ENCODE measurements at places on chromosomes 4 and X.

- DNase-seq, result no peak
Measured at GRCh38 chr4:15361529-15361928, 66.3 kb upstream of the C1QTNF7 start.

DNA sequence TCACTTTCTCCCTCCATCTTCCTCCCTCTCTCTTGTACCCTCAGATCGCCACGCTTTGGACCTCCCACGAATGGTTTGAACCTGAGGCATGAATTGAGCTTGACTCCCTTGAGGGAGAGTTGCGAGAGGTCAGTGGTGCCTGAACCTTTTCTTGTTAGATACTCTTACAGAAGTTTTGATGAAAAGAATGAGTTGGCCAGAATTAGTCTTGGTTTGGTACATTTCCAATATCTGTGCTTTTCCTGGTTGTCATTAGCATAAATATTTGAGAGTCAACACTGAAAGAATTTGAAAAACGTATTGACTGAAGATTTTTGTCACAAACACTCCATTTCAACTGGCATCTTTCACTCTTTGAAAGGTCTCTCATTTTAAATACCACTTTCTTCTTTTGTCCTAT is 510.6 kb upstream of the DIPK2B start:
- DNase-seq, result no peak

DNA sequence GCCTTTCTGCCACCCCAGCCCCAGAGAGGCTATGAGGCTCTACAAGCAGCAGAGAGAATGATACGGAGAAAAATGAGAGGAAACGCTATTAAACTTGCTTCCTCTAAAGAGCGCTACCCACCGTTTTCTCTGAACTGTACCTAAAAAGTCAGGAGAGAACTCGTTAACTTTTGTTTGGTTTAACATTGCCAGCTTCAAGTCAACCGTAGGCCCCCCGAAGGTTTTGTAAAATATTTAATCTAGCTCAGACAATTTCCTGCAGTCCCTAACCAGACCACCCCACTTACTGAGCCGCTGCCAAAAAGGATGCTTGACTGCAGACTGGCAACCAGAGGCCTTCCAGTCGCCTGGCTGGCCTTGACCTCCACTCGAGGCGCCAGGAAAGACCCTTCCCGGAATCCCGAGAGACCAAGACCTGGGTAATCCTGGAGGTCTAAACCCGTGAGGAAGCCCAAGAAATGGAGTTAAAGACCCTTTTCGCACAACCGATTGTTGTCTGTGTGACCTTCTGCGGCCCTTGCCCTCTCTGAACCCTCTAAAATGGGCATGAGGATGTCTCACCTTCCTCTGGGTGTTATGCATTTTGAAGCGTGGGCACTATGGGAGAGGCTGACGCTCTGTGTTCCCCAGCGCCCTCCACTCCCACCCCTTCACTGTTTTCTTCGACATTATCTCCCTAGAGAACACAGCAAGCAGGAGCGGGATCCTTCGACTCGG is 86.3 kb downstream of the BCOR start:
- DNase-seq, result no peak

DNA sequence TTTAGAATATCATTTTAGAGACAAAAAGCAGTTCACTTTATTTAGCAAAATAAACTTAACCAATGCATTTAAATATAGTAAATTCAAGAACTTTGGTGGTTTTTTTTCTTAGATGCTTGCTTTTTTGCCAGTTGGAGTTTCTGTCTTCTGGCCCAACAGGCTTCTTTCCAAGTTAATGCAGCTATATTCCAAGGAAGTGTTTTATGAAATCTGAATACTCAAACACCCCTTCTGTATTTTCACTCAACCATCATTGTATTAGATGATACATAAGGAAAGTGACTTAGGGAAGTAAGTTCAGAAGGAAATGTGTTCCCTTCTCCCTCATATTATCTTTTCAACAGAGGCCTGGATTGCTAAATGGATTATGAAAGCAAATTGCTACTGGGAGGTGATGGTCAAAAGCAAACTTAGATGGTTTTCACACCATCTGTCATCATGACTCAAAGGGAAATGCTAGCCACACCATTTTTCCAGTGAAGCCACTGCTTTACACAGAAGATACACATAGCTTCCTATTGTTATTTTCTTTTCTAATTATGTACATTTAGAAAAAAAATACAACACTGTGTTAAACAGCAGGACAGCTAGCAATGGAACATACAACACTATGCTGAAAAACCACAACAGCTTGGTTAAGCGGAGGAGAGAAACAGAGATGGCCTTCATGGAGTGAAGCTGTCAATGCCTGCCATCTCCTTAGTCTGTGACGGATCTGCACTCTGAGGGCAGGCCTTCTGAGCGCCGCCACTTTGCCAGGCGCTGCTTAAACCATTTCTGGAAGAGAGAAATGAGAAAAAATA is 32.9 kb downstream of the HOPX start:
- DNase-seq, result no peak

GRCh38 chr4:72473434-72473900 is 95.6 kb downstream of the ADAMTS3 start:
- DNase-seq, result no peak

- DNase-seq, result no peak
Measured at GRCh38 chrX:27086237-27086636, 376.9 kb downstream of the PPP4R3C start.

GRCh38 chr4:154364066-154364845 is 127.3 kb downstream of the DCHS2 start:
- no peak for DNase-seq

- DNase-seq, result no peak
Measured at GRCh38 chrX:56765811-56766553, 36.9 kb downstream of the NBDY start.

- no peak for DNase-seq
Measured at GRCh38 chr4:1523907-1524636, 117.8 kb upstream of the NKX1-1 start.

GRCh38 chrX:5857232-5857631 is 371.4 kb downstream of the NLGN4X start:
- no peak for DNase-seq

DNA sequence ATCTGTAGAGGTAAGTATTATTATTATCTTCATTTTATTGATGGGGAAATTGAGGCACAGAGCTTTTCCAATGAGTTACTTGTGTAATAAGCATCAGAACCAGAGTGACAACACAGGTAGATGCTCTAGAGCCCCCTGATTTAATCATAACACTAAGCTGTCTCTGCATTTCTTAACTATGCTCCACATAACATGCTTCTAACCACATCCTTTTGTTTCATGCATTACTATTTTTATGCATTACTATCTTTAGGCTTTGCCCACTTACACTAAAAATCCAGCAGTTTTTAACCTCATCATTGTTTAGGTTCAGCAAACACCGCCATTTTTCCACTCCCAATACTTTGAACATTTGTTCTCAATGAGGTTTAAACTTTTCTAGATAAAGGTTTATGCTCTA is 1900.8 kb upstream of the PCDH10 start:
- DNase-seq, result no peak

DNA sequence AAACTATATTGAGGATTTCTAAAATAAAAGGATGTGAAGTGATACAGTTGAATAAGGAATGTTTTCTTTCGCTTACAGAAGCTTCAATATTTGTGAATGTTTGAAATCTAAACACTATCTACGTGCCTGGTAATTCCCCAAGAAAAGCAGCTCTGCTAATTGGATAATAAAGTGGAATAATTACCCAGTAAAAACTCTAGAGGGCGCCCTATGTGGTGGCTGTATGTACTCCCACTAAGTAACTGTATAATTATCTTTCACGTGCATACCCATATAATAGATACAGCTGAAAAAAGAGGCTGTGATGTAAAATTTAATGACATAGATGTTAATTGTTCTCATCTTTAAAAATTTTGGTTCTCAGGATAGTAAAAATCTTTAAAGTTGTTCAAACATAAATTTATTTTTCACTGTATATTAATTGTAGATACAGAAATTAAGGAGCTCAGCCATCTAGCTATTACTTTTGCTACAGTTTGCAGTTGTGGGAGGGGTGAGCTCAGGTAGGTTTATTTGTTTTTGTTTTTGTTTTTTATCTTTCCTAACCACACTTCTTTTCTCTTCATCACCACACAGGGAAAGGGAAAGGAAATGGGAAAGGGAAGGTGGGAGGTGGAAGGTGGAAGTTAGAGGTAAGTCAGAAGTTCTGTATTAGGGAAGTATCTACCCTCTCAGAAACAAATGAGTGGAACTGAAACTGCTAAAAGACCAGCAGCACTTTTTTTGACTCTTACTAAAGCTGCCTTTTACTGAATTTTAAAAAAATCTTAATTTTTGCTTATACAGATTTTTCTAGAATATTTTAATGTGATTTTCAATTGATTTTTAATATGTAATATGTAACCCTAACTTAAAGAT is 151.7 kb upstream of the RPS6KA6 start:
- DNase-seq, result peak; percentile 14

DNA sequence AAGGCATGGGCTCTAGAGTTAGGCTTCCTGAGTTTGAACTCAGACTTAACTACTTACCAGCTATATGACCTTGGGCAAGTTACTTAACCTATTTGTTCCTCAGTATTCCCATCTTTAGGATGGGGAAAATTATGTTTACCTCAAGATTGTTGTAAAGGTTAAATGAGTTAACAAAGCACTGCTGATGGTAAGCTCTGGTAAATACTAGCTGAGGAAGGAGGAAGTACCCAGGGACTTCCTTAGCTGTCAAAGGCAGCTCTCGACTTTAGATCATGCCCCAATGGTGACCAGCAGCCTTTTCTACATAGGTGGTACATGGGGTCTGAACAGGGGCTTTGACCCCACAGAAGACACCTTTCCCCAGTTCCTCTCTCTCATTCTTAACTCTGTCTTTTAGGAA is 20.1 kb downstream of the ATP7A start:
- no peak for DNase-seq

DNA sequence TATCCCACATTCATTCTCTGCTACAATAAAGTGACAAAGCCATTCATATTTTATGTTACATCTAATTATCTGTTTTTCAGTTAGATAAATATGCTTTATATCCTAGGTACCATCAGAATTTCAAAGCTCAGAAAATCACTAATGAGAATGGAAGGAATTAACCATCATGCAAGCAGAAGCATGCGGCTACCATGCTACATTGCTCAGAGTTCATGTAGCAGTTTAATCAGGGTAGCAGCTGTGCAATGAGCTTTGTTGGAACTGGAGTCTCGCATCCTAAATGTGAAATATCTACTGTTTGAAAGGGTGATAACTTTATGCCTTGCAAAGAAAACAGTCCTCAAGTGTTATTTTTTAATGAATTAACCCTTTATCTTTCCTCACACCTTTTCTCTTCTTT is 77.5 kb downstream of the SNCA start:
- DNase-seq, result no peak

DNA sequence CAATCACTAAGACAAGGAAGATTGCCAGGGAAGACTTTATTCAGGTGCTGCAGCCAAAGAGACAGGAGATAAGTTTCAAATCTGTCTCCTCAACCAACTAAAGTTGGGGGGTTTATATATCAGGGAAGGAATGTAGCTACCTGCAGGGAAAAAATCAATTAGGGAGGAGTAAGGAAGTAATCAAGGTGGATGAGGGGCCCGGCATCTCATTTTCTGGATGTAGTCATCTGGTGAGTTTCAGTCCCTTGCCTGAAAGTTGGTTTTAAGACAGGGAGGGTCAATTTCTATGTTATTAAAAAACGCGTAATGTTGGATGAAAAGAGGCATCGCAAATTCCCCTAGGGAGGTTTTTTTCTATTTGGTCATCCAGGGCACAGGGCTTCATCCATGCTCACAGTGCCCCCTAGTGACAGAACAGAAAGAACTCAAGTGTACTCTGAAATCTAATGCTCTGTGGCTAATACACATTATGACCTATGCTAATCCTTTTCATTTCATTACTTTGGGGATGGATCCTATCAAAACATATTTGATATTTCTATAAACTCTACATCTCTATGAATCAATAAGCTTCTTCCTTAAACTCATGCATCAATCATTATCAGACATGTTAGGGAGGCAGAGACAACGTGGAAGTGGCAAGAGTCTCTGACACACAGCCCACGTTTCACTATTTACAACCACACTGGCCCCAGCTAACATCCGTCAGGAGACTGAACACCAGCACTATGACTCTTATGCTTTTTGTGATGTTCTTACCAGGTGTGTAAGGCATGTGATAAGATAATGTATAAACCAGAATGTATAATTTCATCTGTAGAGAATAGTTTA is 1577.0 kb upstream of the TENM3 start:
- DNase-seq, result peak; percentile 56

GRCh38 chrX:130861462-130861861 is 41.5 kb downstream of the ENOX2 start:
- DNase-seq, result no peak

DNA sequence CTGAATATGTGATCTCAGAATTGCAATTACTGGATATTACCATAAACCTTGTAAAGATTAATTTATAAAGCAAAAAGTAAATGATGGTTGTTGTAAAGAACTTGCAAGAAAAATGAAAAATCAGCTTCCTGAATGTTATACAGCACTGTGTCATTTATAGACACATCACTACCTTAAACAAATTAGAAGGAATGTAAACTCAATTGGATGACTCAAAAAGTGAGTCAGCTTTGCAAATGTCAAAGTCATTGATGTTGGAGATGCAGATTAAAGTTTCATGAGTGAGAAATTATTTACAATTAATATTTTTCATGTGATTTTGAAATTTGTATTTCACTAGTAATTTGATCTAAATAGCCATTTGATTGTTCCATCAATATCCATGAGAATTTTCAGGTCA is 193.2 kb downstream of the RAPGEF2 start:
- DNase-seq, result peak; percentile 44

GRCh38 chr4:41069257-41069656 is 145.1 kb downstream of the APBB2 start:
- DNase-seq, result no peak

DNA sequence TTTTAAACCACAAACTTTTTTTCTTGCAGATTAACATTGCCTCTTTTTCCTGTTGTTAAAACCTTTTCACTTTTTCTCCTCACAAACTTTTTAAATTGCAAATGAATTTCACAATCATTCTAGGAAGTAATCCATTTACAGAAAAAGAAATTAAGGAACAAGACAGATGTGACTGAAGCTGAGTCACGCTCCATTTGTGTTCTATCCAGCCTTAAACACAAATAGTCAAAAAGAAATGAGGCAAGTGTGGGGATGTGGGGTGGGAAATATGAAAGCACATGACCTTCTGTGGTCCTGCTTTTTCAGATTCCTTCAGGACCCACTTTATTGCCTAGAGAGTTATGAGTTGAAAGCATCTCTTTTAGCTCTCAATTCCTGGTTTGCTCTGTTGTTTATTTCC is 197.0 kb downstream of the ADGRL3 start:
- no peak for DNase-seq

DNA sequence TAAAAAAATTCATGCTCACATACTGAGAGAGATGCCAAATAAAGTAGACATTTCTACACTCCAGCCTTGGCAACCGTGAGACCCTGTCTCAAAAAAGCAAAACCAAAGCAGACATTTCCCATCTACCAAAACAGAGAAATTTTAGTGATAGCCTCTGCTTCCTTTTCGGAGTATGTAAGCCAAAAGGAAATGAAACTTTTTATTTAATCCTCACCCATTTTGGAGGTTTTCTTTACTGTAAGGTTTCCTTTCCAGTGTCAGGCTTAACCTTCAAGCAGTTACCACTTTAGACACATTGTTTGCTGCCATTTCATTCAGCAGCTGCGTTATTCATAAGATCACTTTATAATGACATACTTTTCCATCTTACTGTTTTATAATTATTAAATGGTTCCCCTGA is 15.9 kb downstream of the ADD1 start:
- no peak for DNase-seq

Data from NCI-H460 (cell line).